GM23338 (cell line): ENCODE measurements at places on chromosomes 12 and 14. TPM values are rescaled to one million over a fixed set of nuclear protein-coding genes. Genes with fewer than 3 reads are reported as not detected.

DNA sequence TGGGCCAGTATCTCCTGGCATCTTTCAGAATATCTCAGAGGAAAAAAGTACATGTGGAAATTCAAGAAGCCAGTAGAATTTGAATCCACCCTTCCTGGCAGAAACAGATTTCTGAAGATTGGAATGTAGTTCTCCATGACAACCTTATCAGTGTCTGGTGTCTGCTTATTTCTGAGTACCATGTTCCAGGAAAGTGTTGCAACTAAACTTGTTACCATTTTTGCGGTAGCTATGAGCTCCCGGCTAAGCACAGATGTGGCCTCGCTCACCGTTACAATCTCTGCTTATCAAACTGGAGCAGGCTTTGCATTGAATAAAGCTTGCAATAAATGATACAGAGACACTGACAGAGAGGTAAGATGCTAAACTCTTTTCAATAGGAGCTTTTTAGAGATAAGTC, 13.0 kb upstream of the ITPR2 start:
- no peak overlapping the region for H3K27ac ChIP-seq
- no peak overlapping the region for H3K4me3 ChIP-seq
- no peaks in the 10 kb centered on the region for H3K4me1 ChIP-seq
- H3K36me3 ChIP-seq, result no peaks in the 10 kb centered on the region

GRCh38 chr12:80129895-80130530, 30.7 kb downstream of the OTOGL start:
- H3K4me3 ChIP-seq, result no peak overlapping the region
- H3K27me3 ChIP-seq, result no peaks in the 10 kb centered on the region
- no peak overlapping the region for H3K27ac ChIP-seq
- no peaks in the 10 kb centered on the region for H3K36me3 ChIP-seq
- H3K4me1 ChIP-seq, result no peaks in the 10 kb centered on the region
- no peak for DNase-seq

DNA sequence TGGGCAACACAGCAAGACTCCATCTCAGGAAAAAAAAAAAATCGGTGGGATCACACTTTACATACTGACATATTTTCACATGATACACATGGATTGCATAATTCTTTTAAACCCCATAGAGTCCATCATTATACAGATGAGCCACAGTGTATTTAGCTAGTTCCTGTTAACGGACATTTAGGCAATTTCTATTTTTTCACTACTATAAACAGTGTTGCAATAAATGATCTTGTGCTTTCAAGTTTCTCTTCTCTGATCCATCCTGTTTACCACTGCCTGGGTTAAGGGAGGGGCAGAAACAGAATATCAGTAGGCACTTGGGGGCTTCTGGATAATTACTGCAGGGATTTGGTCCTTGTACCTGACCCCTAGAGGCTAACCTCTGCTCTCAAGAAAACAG, 43.4 kb upstream of the SPTLC2 start:
- H3K4me3 ChIP-seq, result no peak overlapping the region
- H3K27me3 ChIP-seq, result no peaks in the 10 kb centered on the region
- H3K4me1 ChIP-seq, result peaks cover 15% of the 10 kb centered on the region
- no peaks in the 10 kb centered on the region for H3K36me3 ChIP-seq
- no peak for DNase-seq

- no peaks in the 10 kb centered on the region for H3K36me3 ChIP-seq
- no peaks in the 10 kb centered on the region for H3K4me1 ChIP-seq
- no peak for DNase-seq
- no peak overlapping the region for H3K4me3 ChIP-seq
- no peaks in the 10 kb centered on the region for H3K27me3 ChIP-seq
These were observed 168.9 kb downstream of the ADGRD1 start for GRCh38 chr12:131122631-131123030.

DNA sequence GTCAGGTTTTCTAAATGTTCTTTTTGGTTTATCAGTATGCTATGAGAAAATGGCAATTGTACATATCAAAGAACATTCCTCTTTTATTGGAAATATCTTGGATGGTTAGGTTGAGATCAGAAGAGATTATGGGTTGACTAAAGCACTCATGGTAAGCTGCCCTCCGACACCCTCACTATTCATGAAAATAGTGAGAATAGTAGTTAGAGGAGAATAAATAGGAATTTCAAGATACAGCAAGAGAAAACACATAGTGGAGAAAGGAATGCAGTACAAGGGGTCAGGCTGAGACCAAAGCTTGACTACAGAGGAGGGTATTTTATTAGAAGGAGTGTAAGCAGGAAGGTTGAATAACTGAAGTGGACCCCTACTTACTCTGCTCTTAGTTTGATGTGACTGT, 112.5 kb downstream of the PTPRQ start:
- no peaks in the 10 kb centered on the region for H3K4me1 ChIP-seq
- no peaks in the 10 kb centered on the region for H3K36me3 ChIP-seq
- no peak for DNase-seq
- no peak overlapping the region for H3K27ac ChIP-seq
- no peak overlapping the region for H3K4me3 ChIP-seq

GRCh38 chr12:25788707-25789442, 169.6 kb upstream of the RASSF8 start:
- no peak for DNase-seq
- no peaks in the 10 kb centered on the region for H3K27me3 ChIP-seq
- H3K36me3 ChIP-seq, result no peaks in the 10 kb centered on the region
- H3K4me1 ChIP-seq, result peaks cover 10% of the 10 kb centered on the region; the same call in 1 of the 2 replicates
- H3K4me3 ChIP-seq, result no peak overlapping the region

DNA sequence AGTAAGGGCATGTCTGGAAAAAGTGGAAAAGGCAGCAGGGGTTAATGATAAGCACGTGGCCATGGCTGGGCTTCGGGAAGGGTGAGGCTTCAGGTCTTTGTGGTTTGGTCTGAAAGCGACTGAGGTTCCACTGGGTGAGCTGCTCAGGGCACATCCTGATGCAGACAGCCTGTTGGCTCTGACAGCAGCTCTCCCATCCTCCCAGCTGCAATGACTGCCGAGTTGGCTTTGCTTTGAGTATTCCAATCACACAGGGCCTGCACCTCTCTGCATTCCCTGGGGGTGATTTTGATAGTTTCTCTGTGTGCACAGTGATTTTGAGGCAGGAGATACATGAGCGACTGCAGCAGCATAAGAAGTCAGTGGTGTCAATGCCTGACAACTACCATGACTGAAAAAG, 390.7 kb downstream of the APAF1 start:
- H3K36me3 ChIP-seq, result no peaks in the 10 kb centered on the region
- no peak overlapping the region for H3K4me3 ChIP-seq
- H3K27ac ChIP-seq, result no peak overlapping the region
- H3K27me3 ChIP-seq, result no peaks in the 10 kb centered on the region

- no peaks in the 10 kb centered on the region for H3K36me3 ChIP-seq
- peaks cover 4% of the 10 kb centered on the region; the same call in 1 of the 2 replicates for H3K4me1 ChIP-seq
- H3K27ac ChIP-seq, result no peak overlapping the region
These were observed 28.3 kb downstream of the DEGS2 start for GRCh38 chr14:100131181-100131580.

GRCh38 chr12:11075642-11076041, 13.5 kb upstream of the TAS2R46 start:
- H3K27ac ChIP-seq, result no peak overlapping the region
- H3K27me3 ChIP-seq, result no peaks in the 10 kb centered on the region
- H3K36me3 ChIP-seq, result no peaks in the 10 kb centered on the region
- DNase-seq, result no peak
- no peak overlapping the region for H3K4me3 ChIP-seq

TAS2R7 gene
- total RNA-seq, result not detected in 2 replicates
